GM19239 (cell line): ENCODE measurements at places on chromosomes 16 and 17.

GRCh38 chr17:73924909-73925186 is 278.6 kb upstream of the RPL38 start:
- DNase-seq, result no peak

GRCh38 chr16:4064950-4065352 is 51.3 kb downstream of the ADCY9 start:
- DNase-seq, result no peak

- no peak for DNase-seq
Measured at GRCh38 chr16:31063843-31064611, 10.0 kb downstream of the ZNF668 start.

DNA sequence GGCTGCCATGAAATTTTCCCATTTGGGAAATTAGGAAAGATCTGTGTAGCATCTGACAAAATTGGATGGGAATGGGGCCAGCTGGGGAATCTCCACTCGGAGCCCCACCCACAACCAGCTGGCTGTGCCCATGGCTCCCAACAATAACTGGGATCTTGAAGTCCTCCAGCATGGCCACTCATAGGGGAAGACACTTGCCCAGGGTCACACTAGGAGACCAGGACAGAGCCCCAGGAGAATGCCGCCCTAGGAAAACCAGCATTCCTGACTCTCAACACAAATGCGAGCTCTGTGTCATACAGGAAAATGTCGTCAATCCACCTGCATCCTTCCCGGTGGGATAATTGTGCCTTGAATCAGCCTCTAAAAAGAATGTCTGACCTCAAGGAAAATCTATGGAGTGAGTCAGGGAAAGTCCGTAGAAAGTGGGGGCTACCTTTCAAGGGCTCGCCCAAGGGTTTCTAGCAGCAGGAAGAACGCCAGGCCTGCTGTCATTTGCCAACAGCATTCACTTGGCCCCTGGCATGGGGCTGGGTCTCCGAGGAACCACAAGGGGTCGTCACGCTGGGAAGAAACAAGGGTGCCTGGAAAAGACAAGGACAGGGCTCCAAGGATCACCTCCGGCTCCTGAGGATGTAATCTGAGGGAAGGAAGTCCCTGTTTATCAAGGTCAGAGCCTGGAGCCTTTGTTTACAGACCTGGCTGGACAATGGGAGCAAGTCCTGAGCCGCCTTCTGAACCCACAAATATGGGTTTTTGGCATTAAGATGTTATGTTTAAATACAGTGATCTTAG is 15.9 kb downstream of the CDH5 start:
- no peak for DNase-seq

GRCh38 chr16:88456356-88457292 is 3.5 kb downstream of the ZFPM1 start:
- no peak for DNase-seq

DNA sequence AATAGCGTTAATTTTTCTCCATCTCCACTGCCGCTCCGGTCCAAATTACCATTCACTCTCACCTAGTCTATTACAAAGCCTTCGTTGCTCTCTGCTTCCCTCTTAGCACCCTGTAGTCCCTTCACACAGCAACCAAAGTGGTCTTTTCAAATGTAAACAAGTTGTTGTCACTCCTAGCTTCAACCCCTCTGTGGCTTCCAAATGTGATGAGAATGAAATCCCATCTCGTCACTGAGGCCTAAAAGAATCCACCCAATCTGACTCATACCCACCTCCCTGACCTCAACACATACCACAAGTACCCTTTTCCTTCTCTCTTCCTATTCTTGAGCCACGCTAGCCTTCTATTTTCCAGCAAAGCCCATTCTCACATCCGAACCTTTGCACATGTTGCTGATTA is 2.2 kb upstream of the PELP1 start:
- no peak for DNase-seq

- no peak for DNase-seq
Measured at GRCh38 chr17:49508866-49509587, 13.9 kb downstream of the NGFR start.

DNA sequence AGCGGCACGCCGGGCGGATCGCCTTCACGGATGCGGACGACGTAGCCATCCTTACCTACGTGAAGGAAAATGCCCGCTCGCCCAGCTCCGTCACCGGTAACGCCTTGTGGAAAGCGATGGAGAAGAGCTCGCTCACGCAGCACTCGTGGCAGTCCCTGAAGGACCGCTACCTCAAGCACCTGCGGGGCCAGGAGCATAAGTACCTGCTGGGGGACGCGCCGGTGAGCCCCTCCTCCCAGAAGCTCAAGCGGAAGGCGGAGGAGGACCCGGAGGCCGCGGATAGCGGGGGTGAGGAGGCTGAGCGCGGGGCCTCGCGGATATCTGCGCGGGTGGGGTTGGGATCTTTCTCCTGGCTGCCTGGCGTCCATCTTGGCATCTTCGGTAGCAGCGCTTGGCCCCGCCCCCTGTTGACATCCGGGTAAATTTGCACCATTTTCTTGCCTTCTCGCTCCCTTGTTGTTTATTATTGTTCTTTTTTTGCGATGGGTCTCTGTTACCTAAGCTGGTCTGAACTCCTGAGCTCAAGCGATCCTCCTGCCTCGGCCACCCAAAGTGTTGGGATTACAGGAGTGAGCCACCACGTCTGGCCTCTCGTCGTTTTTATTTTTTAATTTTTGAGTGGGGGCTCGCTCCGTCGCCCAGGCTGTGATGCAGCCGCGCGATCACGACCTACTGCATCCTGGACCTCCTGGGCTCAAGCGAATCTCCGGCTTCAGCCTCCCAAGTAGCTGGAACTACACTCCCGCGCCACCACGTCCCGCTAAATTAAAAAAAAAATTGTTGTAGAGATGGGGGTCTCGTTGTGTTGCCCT is 898 bp downstream of the TERF2IP start:
- peak; percentile 31 for DNase-seq

DNA sequence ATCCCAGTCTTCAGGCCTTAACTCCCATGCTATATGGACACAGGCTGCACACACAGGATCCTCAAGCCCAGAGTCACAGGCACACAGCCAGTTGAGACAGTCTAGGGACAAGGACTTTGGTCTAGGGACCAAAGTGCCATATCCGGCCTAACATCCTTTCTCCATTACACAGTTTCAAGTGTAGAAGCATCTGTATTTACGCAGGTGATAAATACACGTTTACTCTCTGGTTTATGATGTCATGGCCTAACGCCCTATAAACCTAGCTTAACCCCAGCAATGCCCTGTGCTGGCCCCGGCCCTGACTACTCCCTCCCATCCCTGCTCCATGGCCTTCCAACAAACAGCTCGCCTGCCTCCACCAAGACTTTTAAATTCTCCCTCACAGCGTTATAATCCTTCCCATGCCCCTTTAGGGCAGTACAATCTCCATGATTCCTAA is 17.1 kb downstream of the CUEDC1 start:
- DNase-seq, result no peak

GRCh38 chr17:79907850-79908249 is 68.6 kb upstream of the CBX4 start:
- DNase-seq, result no peak

GRCh38 chr17:63932721-63933120 is 590 bp upstream of the CD79B start:
- DNase-seq, result no peak

DNA sequence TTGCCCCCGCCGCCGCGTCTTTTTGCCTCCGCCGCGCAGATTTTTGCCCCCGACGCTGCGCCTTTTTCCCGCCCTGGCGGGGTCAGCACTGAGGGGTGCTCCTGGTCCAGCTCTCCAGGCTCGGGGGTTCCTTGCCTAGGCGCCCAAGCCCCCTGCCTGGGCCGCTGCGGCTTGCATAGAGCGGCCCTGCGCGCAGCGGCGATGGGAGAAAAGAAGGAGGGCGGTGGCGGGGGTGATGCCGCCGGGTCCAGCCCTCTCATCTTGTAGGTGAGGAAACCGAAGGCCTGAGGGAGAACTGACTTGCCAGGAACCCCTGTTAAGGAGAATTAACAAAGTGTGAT is 330.8 kb upstream of the WSB1 start:
- no peak for DNase-seq

DNA sequence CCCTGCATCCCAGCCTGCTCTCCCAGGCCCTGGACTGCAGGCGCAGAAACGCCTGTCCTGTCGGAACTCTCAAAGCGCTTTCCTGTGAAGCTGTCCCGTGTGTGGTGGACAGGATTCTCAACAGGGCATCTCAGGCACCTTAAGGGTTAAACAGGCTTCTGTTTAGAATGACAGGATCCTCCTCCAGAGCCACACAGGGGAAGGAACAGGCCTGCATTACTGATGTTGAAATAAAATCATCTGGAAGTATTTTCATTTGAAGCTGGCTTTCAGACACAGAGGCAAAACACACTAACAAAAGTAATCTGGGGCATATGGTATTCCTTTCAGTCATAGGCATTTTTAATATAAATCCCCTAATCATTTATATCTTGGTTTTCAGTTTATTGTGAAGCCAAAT is 7.4 kb downstream of the HS3ST3A1 start:
- no peak for DNase-seq

DNA sequence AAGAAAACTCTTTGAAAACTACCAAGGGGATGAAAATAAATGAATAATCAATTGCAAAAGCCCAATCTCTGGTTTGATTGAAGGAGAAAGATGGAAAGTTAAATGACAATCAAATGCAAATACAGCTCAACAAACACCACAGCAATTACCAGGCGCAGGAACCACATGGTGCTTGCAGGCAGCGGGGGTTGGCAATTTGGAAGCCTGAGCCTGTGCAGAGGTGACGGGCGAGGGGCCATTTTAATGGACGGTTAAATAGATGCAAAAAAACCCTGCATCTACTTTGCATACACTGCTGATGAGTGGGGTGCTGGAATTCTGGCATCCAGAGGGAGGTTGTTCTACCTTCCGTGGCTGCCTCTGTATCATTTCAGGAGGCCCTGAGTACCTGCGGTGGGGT is 4.8 kb upstream of the SEZ6 start:
- DNase-seq, result no peak

DNA sequence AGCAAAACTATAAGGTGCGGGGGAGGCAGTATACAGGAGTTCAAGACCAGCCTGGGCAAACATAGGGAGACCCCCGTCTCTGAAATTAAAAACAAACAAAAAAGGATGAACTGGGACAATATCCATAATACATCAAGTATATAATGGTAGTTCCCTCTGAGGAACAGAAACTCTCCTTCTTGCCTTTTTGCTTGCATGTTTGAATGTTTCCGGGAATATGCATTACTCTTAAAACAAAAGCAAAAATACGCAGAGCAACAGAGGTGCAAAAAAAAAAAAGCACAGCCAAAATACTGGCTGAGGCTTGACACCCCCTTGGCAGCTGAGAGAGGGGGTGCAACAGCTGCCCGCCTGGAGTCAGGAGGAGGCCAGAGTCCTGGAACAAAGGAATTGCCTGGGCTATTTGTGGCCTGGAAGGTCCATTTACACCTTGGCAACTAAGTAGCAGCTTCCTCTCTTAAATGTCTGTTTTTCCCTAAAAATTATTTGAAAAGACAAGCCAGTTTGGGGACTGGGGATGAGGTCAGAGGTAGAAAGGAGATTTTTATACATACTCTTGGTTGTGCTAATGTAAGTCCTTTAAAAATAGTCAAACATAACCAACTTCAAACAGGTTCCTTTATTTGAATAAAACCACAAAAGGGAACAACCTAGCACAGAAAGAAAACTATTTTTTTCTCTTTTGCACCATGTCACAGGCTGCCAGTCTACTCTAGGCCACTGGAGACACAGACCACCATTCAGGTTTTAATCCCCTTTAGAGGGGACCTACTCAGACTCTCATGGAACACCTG is 19.5 kb downstream of the USP7 start:
- no peak for DNase-seq

DNA sequence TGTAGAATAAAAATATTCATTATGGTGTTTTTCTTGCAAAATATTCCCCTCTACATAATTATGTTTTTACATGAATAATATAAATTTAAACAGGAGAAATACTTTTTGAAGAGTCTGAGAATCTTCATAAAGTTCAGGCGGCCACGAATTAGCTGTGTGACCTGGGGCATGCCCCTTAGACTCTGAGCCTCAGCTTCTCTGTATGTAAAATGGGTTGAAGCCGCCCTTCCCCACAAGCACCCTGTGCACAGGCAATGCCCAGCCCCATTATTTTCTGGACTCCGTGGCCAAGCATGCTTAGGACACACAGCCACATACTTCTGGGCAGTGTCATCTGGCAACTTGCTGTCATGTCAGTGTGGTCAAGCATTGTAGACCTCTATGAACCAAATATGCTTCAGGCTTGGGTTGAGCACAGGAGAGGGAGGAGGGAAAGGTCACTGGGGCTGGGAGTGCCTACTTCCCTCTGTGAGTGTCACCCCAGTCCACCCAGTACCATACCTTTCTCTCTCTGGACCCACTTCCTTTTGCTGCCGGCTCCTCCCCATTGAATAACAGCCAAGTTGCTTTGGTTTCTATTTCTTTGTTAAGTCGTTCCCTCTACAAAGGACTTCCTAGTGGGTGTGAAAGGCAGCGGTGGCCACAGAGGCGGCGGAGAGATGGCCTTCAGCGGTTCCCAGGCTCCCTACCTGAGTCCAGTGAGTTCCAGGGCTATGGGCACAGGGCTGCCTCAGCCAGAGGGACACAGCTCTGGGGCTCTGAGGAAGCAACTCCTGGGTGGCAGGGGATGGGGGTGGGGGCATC is at the start of gene LGALS9:
TSS of gene LGALS9 (plus strand) at position 582 of the 804 bp plus-strand sequence. CDS start at position 660, 78 bp downstream.
- DNase-seq, result peak; percentile 59

- DNase-seq, result no peak
Measured at GRCh38 chr17:49045376-49045775, 48.2 kb downstream of the IGF2BP1 start.

GRCh38 chr17:39981207-39981741 is 667 bp downstream of the PSMD3 start:
- DNase-seq, result no peak

DNA sequence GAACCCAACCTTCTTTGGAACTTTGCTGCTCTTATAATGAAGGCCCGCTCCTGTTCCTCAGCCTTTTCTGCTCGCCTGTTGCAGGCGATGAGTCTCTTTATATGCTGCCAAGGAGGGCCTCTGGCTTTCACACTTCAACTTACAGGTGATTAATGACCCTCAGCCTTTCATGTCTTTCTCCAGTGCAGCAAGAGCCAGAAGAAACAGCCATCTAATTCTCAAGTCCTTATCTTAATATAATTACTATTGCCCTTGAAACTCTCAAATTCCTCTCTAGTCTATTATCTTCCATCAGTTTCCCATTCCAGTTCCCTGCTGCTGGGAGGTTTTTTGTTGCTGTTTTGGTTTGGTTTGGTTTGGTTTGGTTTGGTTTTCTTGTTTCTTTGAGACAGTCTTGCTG is 121.8 kb upstream of the MED13 start:
- no peak for DNase-seq

GRCh38 chr17:10270258-10270657 is 71.9 kb upstream of the GAS7 start:
- DNase-seq, result no peak
